ENCODE measurements at places on chromosomes 6 and 20.

- no peak for DNase-seq
These were observed 222.7 kb downstream of the PHACTR1 start for GRCh38 chr6:12939314-12939713.

- DNase-seq: no peak
These were observed 30.3 kb upstream of the HBS1L start for GRCh38 chr6:135084916-135085269.

GRCh38 chr20:44536175-44536574 lies 14.3 kb upstream of the SERINC3 start:
- DNase-seq: no peak

DNA sequence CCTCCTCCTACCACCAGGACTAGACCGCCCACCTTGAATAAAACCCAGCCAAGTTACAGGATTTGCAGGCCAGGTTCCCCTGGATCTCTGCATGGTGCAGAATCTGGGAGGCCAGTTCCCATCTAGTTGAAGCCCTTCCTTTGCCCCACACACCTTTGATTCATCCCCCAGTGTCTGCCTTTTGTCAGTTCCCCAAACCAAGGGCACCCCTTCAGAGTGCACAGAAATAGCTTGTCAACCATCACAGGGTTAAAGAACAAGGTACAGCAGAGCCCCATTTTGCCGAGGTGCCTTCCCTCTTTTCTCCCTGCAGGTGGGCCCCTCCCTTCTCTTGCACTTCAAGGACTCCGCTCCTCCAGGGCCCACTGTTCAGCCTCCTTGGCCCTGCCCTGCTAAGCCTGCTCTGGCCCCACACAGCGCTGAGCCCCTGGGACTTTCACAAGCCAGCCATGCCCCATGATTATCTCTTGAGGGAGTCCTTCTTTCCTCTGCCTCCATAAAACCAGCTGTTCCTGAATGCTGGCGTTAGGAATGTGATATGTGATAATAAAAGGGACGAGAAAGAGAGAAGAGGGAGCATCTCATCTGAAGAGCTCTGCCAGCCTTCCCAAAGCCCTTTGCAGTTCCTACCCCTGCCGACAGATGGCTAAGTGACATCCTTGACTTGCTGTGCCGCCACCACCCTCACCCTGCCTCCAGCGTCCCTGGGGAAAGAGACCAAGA lies 280.3 kb downstream of the CDC5L start:
- DNase-seq: no peak

- DNase-seq: no peak
These were observed 28.5 kb downstream of the RSPO3 start for GRCh38 chr6:127146932-127147331.

- DNase-seq: no peak
These were observed 152.3 kb downstream of the ALDH8A1 start for GRCh38 chr6:134797400-134798113.

DNA sequence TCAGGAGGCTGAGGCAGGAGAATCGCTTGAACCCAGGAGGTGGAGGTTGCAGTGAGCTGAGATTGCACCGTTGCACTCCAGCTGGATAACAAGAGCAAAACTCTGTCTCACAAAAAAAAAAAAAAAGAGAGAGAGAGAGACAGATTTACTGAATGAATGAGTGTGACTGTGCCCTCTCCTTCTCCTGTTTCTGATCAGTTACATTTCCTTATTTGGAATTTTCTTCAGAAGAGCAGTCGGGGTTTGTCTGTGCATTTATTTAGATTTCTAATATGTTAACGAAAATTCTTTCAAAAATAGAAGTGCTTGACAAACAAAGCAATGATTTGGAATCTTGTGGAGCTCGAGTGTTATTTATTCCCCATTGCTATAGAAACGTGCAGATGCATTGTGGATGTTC lies 6.4 kb upstream of the LRRN4 start:
- no peak for DNase-seq

All from HTR-8/SVneo (cell line).